ENCODE measurements at places on chromosomes 7 and 10. TPM values are rescaled to one million over a fixed set of nuclear protein-coding genes. Genes with fewer than 3 reads are reported as not detected.

MSMB gene
- total RNA-seq, result not detected

FXYD4 gene
- not detected for total RNA-seq

ABCB8 gene
- 34.5 TPM for total RNA-seq

KLLN gene
- total RNA-seq, result 0.76 TPM

PLCE1 gene
- total RNA-seq, result 0.52 TPM

ANXA8L1 gene
- 0.27 TPM for total RNA-seq

FAM25G gene
- total RNA-seq, result not detected

MMRN2 gene
- 1.6 TPM for total RNA-seq

PTTG1IP2 gene
- not detected for total RNA-seq

DNAJC1 gene
- total RNA-seq, result 26.4 TPM

GPR26 gene
- not detected for total RNA-seq

GGCT gene
- total RNA-seq, result 18.6 TPM

CFAP70 gene
- total RNA-seq, result 0.20 TPM

XRCC2 gene
- total RNA-seq, result 1.9 TPM

SLC13A1 gene
- total RNA-seq, result not detected

MXI1 gene
- total RNA-seq, result 12.5 TPM

TRIM56 gene
- 20.3 TPM for total RNA-seq

TRPV6 gene
- not detected for total RNA-seq

HABP2 gene
- not detected for total RNA-seq

ENTPD1 gene
- total RNA-seq, result not detected

GNGT1 gene
- not detected for total RNA-seq

PDE6C gene
- not detected for total RNA-seq

SPDYE9 gene
- not detected for total RNA-seq

WBP1L gene
- total RNA-seq, result 37.7 TPM

EFCAB10 gene
- not detected for total RNA-seq

CADPS2 gene
- not detected for total RNA-seq

MAGI2 gene
- total RNA-seq, result 8.7 TPM

HMX2 gene
- total RNA-seq, result not detected

GCK gene
- total RNA-seq, result not detected

IL15RA gene
- total RNA-seq, result 1.6 TPM

BLNK gene
- total RNA-seq, result not detected

GNAI1 gene
- total RNA-seq, result 66.9 TPM

GIMAP8 gene
- not detected for total RNA-seq

TFEC gene
- total RNA-seq, result not detected

COL13A1 gene
- total RNA-seq, result 36.9 TPM

CCDC172 gene
- not detected for total RNA-seq

VKORC1L1 gene
- 48.4 TPM for total RNA-seq

CCNJ gene
- 3.6 TPM for total RNA-seq

EN2 gene
- not detected for total RNA-seq

DDC gene
- total RNA-seq, result not detected

ALOX5 gene
- total RNA-seq, result not detected

IFIT1B gene
- not detected for total RNA-seq

GHRHR gene
- not detected for total RNA-seq

MASTL gene
- 7.8 TPM for total RNA-seq

SNCG gene
- total RNA-seq, result 3.5 TPM

PTPRZ1 gene
- 0.13 TPM for total RNA-seq

STARD3NL gene
- 44.5 TPM for total RNA-seq

KNDC1 gene
- total RNA-seq, result not detected

GRM8 gene
- total RNA-seq, result not detected

TSPAN14 gene
- total RNA-seq, result 70.9 TPM

TRIM24 gene
- 8.2 TPM for total RNA-seq

TSPAN13 gene
- total RNA-seq, result 22.1 TPM

PON3 gene
- not detected for total RNA-seq

VAX1 gene
- total RNA-seq, result not detected

SPDYE5 gene
- total RNA-seq, result not detected

CFTR gene
- not detected for total RNA-seq

Data from HFFc6 (cell line).